KG1 (cell line): ENCODE measurements at places on chromosomes 1 and 21.

DNA sequence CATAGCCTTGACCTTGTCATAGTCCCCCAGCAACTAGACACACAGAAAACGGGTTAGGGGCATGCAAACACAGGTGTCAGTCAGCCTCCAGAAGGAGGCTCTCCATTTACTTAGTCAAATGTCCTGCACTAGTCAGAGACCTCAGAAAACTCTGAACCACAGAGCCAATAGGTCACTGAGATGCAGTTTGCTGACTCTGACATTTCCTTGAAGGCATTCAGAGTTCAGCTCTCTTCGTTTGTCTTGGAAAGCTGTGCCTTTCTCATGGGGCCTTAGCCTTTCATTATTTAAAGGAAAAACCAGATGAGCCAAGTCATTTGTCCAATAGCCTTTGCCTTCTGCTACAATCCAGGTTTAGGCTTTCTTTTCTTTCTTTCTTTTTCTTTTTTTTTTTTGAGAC lies 3.5 kb downstream of the OLFML2B start:
- DNase-seq, result no peak

GRCh38 chr1:194081444-194081843 lies 895.0 kb upstream of the B3GALT2 start:
- DNase-seq, result no peak

GRCh38 chr21:29346771-29347170 lies 48.0 kb downstream of the BACH1 start:
- no peak for DNase-seq

DNA sequence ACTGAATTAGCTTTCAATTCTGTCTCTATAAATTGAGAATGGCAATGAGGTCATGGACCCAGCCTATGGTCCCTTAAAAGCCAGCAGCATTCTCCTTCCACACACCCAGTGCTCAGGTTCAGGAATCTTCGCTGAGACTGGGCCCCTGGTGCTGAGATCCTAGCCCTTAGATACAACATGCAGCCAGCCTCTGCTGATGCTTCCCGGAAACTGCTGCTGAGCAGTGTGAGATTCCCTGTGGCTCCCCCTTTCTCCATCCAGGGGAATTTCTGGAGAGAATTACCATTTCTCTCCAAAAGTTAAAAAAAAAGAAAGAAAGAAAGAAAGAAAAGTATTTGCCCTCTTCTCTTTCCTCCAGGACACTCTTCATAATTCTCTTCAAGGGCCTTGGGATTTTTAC lies 31.7 kb upstream of the RALGPS2 start:
- no peak for DNase-seq

- DNase-seq, result no peak
Observed at GRCh38 chr1:153610811-153611301, 2.1 kb downstream of the S100A16 start.

- DNase-seq, result no peak
Observed at GRCh38 chr1:69943030-69943429, 262.3 kb downstream of the LRRC40 start.

- no peak for DNase-seq
Observed at GRCh38 chr1:163970699-163971098, 588.3 kb upstream of the PBX1 start.
